AG04449 (cell line): ENCODE measurements at places on chromosomes 16 and 17.

- peak; percentile 47 for DNase-seq
These were observed 58.1 kb downstream of the MAP2K4 start for GRCh38 chr17:12078791-12079190.

DNA sequence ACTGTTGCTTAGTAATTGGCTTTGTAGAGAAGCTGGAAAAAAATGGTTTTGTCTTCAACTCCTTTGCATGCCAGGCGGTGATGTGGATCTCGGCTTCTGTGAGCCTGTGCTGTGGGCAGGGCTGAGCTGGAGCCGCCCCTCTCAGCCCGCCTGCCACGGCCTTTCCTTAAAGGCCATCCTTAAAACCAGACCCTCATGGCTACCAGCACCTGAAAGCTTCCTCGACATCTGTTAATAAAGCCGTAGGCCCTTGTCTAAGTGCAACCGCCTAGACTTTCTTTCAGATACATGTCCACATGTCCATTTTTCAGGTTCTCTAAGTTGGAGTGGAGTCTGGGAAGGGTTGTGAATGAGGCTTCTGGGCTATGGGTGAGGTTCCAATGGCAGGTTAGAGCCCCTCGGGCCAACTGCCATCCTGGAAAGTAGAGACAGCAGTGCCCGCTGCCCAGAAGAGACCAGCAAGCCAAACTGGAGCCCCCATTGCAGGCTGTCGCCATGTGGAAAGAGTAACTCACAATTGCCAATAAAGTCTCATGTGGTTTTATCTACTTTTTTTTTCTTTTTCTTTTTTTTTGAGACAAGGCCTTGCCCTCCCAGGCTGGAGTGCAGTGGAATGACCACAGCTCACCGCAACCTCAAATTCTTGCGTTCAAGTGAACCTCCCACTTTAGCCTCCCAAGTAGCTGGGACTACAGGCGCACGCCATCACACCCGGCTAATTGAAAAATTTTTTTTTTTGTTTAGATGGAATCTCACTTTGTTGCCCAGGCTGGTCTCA lies 6.2 kb upstream of the TMEM235 start:
- DNase-seq: no peak

GRCh38 chr16:66858740-66859396 lies 14.7 kb downstream of the CA7 start:
- DNase-seq: no peak

- DNase-seq: no peak
These were observed 80.0 kb downstream of the MARCHF10 start for GRCh38 chr17:62727916-62728672.

GRCh38 chr17:77393274-77393600 lies 252.5 kb downstream of the SEC14L1 start:
- no peak for DNase-seq

DNA sequence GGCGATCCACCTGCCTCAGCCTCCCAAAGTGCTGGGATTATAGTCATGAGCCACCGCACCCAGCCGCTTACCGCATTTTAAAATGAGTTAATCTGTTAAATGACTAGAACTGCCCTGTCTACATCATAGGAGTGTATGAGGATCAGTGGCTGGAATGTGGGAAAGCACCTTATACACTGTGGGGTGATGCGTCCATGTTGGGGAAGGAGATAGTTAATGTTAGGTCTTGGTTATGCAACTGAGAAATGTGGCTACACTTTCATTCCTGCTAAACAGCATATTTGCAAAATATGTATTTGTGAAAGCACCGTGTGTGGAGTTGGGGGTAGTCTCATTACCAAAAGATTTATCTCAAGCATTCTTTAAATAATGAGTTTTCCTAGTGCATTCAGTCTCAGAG lies 107.6 kb downstream of the SPACA3 start:
- no peak for DNase-seq

GRCh38 chr16:74224828-74225612 lies 71.6 kb upstream of the PSMD7 start:
- DNase-seq: no peak

DNA sequence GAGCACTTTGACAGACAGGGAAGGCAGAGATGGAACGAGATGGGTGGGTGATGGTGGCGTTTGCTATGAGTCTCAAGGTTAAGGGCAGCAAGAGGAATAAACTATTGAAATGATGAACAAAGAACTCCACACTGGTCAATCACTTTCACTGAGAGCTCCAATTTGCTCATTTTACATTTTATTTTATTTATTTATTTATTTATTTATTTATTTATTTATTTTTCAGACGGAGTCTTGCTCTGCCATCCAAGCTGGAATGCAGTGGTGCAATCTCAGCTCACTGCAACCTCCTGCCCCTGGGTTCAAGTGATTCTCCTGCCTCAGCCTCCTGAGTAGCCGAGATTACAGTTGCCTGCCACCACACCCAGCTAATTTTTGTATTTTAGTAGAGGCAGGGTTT lies 669.1 kb downstream of the HS3ST4 start:
- DNase-seq: no peak

DNA sequence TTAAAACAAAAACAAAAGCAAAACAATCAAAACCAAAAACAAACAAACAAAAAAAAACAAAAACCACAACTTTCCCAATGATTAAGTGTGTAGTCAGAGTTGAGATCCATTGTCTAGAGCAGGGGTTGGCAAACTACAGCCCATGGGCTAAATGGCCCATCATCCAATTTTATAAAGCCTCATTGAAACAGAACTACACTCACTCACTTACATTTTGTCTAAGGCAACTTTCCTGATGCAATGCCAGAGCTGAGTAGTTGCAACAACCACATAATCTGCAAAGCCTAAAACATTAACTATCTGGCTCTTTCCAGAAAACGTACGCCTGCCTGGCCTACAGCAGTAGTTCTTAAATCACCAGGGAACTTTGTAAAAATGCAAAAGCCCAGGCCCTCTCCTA lies 124.1 kb downstream of the SOX9 start:
- no peak for DNase-seq

DNA sequence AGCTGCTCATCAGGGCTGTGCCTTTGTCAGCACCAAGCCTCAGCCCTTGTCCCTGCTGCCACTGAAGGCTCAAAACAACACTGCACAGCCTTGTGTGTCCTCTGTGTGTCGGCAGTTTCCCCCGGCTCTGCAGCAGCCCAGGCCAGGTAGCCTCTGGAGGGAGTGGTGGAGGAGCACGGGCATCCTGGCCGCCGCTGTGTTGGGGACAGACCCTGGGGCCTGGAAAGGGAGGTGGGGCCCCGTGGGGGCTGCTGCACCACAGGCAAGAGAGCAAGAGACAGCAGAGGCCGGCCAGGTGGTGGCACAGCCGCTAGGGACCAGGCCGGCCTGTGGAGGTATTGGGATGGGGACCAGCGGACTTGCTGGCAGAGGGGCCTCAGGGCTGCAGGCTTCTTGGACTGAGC lies 96.9 kb upstream of the ZNF750 start:
- no peak for DNase-seq

- no peak for DNase-seq
These were observed 285.3 kb upstream of the IRX5 start for GRCh38 chr16:54645345-54645744.

- DNase-seq: no peak
These were observed 15.9 kb downstream of the LITAF start for GRCh38 chr16:11570806-11571205.

DNA sequence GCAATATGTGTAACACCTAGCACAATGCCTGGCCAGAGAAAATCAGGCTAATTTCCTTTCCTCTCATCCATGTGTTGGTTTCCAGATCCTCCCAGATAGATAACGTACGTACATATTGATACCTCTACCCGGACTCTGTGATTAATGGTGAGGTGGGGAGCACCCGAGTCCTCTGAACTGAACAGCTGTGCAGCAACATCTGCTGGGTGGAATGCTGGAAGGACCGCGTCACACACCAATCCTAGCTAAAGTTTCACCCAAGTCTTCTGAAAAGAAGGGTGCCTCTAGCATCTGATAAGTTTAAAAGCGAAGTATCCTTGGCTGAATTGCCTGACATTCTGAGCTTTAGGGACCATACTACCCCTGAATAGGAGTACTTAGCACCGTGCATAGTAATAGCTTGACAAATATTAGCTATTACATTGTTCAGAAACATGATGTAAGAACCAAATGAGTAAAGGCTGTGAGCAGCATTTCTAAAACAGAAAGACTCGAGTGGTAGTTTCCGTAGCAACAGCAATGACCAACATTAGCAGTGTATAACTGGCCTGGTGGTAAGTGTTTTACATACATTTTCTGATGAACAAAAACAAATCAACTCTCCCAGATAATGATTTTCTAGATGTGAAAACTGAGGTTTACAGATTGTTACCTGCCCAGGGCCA lies 91.4 kb downstream of the SYCE1L start:
- no peak for DNase-seq

DNA sequence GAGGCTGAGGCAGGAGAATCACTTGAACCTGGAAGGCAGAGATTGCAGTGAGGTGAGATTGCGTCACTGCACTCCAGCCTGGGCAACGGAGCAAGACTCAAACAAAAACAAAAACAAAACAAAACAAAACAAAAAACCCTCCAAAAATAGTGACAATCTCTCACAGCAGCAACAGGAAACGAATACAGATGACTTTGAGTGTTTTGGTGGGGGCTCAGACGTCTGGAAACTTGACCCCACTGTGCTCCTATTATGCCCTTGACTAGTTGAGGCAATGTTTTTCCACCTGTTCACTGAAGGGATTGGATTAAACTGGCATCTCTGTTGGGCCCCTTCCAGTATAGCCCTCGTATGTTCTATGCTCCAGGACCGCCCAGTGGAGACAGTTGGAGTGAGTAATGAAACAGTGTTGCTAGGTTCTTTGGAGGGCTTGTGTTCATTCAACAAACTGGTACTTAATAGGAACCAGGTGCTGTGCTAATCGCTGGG lies 167.0 kb downstream of the UTP18 start:
- DNase-seq: no peak

GRCh38 chr16:78735337-78735736 lies 635.9 kb downstream of the WWOX start:
- DNase-seq: no peak

GRCh38 chr16:85511938-85512807 lies 100.9 kb upstream of the GSE1 start:
- no peak for DNase-seq

- DNase-seq: no peak
These were observed 4.0 kb upstream of the CD300LG start for GRCh38 chr17:43842975-43843325.

DNA sequence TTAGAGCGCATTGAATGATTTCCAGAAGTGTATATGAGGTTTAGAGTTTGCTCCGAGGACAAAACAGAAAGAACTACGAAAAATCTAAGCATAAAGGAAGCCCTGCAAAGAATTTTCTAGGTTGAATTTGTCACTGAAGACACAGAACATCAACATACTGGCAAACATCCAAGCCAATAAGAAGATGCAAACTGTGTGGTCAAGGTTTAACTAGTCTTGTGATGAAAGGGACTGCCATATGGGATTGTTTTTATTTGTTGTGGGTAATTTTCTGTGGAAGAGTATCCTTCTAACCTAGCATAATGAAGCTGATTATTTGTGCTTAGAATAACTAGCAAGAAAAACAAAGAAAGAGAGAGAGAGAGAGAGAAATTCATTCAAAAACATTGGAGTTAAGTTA lies 492.0 kb upstream of the ERCC4 start:
- DNase-seq: no peak

GRCh38 chr16:19680881-19681340 lies 37.1 kb downstream of the KNOP1 start:
- DNase-seq: no peak

DNA sequence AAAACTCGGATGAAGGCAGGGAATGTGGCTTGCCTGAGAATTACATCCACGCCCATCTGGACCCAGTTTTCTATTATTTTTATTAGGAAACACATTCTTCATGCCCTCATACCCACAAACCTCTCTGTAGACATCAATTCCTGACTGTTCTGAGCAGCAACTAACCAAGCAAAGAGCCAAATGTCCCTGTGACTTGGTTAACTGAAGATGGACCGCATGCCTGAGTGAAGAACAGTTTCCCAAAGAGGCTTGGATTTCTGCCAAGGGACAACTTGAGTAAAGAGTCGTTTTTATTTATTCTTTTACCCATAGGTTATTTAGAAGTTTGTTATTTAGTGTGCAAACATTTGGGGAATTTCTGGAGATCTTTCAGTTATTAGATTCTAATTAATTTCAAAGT lies 259.8 kb downstream of the GRIN2A start:
- no peak for DNase-seq

- no peak for DNase-seq
These were observed 238.7 kb downstream of the HAPSTR1 start for GRCh38 chr16:9330095-9330494.

DNA sequence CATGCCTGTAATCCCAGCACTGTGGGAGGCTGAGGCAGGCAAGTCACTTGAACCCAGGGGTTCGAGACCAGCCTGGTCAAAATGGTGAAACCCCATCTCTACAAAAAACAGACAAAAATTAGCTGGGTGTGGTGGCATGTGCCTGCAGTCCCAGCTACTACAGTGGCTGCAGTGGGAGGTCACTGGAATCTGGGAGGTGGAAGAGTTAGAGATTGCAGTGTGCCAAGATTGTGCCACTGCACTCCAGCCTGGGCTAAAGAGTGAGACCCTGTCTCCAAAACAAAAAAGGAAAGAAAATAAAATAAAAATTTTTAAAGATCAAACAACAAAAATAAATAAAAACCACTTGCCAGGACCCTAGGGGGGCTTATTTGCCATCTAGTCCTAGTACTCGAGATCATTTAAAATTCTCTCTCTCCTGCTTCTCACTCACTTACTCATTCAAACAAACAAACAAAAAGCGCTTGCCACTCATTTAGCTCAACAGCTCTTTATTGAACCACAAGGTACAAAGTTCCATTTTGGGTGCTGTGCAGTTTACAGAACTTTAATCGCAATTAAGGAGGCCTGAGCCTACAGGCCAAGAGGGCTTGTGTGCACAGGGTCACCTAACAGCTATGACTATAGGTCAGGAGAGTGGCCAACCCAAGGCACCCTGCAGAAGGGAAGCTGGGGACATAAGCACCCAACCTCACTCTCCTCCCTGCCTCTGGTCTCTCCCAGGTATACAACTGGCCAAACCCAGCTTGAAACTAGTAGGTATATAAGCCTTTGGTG lies 4.4 kb downstream of the CHD9NB start:
- no peak for DNase-seq

- DNase-seq: no peak
These were observed 15.5 kb upstream of the C1QL1 start for GRCh38 chr17:44983563-44983962.

- no peak for DNase-seq
These were observed 76.1 kb upstream of the SDK2 start for GRCh38 chr17:73720187-73720834.

- DNase-seq: no peak
These were observed 5.2 kb downstream of the CACNA1G start for GRCh38 chr17:50565402-50566350.
